ENCODE measurements at places on chromosomes 3 and 15.

DNA sequence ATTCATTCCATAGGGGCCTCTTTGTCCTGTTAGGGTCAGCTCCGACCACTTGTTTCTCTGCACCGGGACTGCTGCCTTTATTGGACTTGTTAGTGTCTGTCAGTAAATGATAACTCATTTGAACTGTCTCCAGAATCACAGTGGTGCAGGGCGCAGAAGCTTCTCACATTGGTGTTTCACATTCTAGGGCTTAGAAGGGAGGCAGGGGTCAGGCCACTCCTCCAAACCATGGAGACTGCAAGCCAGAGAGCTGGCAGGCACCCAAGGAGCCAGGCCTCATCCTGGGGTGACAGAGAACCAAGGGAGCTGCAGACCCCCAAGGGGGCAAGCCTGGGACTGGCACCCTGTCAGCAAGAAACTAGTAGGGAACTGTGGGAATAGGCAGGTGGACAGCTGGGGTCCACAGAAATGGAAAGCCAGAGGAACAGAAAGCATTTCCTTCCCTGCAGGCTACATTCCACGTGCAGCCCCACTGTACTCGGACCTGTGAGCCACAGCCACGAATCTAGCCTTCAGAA is 49.1 kb downstream of the CCNL1 start:
- DNase-seq: no peak

- no peak for DNase-seq
These were observed 184.6 kb downstream of the XXYLT1 start for GRCh38 chr3:195086341-195086740.

DNA sequence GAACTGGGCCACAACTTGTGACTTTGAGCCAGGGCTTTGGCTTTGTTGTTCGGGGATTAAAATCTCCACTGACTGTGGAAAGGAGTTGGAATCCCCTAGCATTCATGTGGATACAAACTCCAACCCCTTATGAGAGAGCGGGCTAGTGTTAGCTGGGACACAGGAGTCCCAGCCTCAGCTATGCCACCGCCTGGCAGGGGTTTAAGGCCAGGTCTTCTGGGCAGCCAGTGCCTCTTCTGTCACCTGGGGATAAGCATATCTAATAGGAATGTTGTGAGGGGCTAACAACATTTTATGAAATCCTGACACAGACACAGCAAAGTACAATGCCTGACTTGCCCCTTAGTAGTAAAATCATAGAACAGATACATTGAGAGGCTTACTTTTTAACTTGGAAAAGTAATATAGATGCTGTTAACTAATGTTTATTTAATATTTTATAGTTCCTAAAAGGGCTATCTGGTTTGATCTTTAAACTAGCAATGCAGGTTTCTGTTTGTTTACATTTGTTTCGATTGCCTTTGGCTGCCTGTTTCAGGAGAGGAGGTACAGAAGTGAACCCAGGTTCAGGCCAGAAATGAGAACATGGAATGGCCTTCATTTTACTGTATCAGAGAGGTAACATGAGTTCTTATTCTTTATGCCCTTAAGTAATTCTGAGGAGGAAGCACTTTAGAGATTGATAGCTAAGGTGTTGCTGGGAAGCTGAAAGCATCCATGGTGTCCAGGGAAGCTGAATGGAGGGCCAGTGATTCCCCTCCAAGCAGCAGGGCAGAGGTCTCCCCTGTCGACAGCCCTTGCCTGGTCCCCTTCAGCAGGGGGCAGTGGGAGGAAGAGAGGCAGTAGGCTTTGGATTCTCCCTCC is 8.7 kb downstream of the GPR160 start:
- DNase-seq: no peak

DNA sequence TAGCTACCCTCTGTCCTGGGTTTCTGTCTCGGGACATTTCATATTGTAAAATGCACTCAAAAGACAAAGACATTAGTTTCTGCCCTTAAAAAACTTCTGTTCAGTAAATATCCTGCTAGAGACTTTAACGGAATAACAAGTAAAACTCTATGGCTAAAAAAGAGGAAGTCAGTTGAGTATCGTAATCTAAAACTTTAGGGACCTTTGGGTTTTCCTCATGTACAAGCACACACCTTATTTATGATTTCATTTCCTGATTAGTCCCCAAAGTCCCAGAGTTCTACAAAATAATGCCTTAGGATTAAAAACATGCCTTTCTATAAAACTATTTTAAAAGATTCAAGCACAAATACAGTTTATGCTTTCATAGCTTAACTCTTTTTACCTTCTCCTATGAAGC is 585.9 kb downstream of the UNC13C start:
- DNase-seq: no peak

- DNase-seq: no peak
These were observed 761.9 kb upstream of the LMCD1 start for GRCh38 chr3:7739754-7740153.

- peak; percentile 83 for DNase-seq
These were observed 190.0 kb downstream of the ARRDC4 start for GRCh38 chr15:98150536-98150935.

GRCh38 chr15:39302936-39303335 is 277.9 kb upstream of the THBS1 start:
- no peak for DNase-seq

GRCh38 chr3:65277798-65278197 is 590.0 kb upstream of the ADAMTS9 start:
- DNase-seq: no peak

DNA sequence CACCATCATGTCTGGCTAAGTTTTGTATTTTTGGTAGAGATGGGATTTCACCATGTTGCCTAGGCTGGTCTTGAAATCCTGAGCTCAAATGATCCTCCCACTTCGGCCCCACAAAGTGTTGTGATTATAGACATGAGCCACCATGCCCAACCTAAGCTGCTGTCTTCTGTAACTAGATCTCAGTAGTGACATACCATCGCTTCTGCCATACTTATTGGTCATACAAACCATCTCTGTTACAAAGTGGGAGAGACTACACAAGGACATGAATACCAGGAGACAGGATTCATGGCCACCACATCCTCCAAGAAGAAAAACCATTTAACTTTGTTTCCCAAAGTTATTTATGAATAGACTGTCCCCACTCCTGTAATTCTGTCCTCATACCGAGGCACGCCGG is 81.3 kb downstream of the SMAD6 start:
- DNase-seq: no peak

DNA sequence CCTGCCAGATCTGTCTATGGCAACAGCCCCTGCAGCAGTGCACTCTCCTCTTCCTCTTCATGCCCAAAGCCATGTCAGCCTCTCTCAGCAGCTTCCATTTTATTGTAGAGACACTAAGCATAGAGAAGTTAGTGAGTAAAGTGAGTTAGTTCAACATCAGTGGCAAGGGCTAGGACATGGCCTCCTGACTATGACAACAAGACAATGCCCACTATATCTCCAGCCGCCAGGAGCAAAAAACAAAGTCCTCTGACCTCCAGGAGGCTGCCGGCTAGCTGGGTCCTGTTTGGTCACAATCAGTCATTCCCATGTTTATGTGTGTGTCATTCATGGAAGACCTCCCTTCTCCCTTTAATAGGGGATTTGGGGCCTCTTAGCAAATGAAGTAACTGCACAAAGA is 14.9 kb downstream of the NR1I2 start:
- no peak for DNase-seq

GRCh38 chr3:189148081-189148507 is 23.7 kb upstream of the TPRG1 start:
- peak; percentile 79 for DNase-seq

DNA sequence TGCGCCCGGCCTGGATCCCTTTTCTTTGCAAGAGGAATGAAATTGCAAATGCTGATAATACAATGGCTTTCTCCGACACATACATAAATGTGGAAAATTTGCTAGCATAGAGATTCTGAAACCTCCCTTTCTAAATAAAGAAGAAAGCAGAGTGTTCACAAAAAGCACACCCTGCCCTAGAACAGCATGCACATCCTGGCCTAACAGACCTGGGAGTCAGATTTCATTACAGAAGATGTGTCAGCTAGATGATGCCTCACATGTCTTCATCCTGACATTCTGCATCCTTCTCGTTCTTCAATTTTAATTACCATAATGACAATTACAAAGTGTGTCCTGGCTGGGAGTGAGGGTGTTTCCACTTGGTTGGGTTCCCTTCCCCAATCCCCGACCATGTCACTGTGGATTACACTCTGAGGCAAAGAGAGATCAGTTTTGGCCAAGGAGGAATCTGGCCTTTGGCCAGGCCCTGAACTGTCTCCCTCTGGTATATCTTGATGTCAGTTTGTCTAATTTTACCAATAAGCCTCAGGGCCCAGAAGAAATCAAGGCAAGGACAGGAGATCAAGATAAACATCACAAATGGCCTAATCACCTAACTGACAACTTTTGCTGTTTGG is 104.9 kb upstream of the SPATA12 start:
- DNase-seq: no peak

DNA sequence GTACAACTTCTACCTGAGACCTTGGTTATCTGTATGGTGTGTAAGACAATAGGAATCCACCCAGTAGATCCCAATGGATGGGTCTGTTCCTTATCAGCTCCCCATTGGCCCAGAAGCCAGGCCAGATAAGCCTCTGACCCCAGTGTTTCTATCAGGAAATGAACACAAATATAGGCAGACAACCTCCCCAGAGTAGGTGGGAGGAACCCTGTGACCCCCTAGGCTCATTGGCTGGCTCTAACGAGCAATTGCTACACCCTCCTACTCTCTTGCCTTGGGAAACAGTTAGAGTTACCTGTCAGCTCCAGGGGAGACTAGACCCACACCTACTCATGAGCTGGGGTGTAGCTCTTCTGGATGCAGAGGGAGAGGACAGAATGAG is 299.9 kb downstream of the UACA start:
- no peak for DNase-seq

DNA sequence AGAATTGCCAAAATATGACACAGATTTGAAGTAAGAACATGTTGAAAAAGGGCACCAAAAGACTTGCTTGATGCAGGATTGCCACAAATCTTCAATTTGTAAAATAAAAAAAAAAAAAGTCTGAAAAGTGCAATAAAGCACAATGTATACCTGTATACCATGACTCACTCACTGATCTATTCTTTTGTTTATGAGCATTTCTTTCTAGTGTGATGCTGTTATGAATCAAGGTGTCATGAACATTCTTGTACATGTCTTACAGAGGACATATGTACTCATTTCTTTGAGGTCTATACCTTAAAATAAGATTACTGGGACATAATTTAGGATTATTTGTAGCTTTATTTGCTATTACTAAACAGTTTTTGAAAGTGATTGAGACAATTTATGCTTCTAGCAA is 464.9 kb upstream of the RBMS3 start:
- no peak for DNase-seq

- no peak for DNase-seq
These were observed 54.8 kb downstream of the SMAD3 start for GRCh38 chr15:67120009-67120838.

DNA sequence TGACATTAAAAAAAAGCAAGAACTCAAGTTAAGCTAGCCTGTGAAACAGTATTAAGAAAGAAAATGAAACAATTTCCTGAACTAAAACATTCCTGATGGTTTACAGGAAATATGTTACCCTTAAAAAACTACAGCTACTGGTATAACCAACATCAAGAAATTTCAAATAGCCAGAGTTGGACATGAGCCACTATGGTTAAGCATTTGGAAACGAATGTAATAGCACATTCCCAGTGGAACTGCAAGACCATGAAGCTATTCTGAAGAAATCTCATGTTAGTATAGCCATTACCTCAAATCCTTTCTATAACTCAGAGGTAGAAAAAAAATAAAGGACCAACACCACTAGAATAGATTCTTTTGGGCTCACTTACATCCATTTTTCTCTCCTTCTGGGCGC is 30.2 kb downstream of the CPNE4 start:
- no peak for DNase-seq

DNA sequence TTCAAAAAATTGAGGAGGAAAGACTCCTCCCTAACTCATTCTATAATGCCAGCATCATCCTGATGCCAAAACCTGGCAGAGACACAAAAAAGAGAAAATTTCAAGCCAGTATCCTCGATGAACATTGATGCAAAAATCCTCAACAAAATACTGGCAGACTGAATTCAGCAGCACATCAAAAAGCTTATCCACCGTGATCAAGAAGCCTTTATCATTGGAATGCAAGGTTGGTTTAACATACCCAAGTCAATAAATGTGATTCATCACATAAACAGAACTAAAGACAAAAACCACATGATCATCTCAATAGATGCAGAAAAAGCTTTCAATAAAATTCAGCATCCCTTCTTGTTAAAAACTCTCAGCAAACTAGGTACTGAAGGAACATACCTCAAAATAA is 24.2 kb upstream of the CAPN3 start:
- DNase-seq: no peak

GRCh38 chr3:119562307-119562961 is 3.0 kb upstream of the CD80 start:
- peak; percentile 86 for DNase-seq

GRCh38 chr3:17111586-17111985 is 226.8 kb downstream of the PLCL2 start:
- no peak for DNase-seq

GRCh38 chr15:43278869-43279268 is 12.1 kb upstream of the TGM5 start:
- DNase-seq: no peak

GRCh38 chr3:17833786-17834559 is 91.5 kb upstream of the TBC1D5 start:
- DNase-seq: no peak

DNA sequence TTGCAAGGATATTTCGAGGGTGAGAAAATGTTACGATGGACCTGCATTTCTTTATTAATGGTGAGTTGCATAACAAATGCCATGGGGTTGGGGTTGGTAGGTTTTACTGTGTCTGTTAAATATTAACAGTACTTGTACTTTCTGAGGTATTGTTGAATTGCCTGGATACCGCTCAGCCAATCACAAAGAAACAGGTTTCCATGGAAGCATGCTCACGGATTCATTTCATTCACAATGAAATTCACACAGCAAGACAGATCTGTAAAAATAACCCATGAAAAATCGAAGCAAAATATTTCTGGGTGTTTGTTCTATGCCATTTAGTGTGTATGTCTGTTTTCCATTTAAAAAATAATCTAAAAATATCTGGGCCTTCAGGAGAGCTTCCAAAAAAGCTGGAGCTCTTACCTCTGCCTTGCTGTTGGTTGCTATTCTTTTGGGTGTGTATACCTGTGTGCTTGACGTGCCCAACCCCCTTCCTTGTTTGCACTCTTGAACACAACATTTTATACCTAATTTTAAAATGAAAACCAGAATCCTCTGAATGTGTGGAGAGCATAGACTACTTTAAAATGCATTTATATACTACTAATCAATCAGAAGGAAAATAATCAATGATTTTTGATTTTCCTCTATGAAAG is 479.8 kb upstream of the TBL1XR1 start:
- DNase-seq: no peak
